ENCODE measurements at places on chromosomes 6 and 20.

DNA sequence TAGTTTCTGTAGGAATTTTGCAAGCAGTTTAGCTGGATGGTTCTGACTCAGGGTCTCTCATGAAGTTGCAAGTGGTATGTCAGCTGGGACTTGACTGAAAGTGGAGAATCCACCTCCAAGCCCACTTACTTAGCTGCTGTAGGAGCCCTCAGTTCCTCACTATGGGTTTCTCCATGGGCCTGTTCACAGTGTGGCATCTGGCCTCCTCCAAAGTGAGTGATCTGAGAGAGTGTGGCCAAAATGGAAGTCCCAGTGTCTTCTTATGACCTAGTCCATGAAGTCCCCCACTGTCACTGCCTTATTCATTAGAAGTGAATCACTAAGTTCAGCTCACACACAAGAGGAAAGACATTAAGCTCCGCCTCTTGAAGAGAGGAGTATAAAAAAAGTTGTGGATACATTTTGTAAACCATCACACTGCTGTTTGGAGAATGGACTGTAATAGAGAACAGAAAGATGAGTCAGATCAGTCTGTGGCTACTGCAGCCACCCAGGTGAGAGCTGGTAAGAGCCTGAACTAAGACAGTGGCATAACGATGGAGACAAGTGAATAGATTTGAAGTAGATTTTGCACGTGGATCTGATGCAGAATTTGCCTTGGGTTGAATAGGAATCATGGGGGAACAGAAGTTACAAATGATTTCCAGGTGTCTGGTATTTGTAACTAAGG, 4.9 kb upstream of the NELFCD start:
- no peak for DNase-seq

- DNase-seq: no peak
These were observed 231.4 kb downstream of the PHACTR1 start for GRCh38 chr6:12947967-12948366.

- DNase-seq: no peak
These were observed 25.8 kb upstream of the CCN6 start for GRCh38 chr6:112027942-112028674.

DNA sequence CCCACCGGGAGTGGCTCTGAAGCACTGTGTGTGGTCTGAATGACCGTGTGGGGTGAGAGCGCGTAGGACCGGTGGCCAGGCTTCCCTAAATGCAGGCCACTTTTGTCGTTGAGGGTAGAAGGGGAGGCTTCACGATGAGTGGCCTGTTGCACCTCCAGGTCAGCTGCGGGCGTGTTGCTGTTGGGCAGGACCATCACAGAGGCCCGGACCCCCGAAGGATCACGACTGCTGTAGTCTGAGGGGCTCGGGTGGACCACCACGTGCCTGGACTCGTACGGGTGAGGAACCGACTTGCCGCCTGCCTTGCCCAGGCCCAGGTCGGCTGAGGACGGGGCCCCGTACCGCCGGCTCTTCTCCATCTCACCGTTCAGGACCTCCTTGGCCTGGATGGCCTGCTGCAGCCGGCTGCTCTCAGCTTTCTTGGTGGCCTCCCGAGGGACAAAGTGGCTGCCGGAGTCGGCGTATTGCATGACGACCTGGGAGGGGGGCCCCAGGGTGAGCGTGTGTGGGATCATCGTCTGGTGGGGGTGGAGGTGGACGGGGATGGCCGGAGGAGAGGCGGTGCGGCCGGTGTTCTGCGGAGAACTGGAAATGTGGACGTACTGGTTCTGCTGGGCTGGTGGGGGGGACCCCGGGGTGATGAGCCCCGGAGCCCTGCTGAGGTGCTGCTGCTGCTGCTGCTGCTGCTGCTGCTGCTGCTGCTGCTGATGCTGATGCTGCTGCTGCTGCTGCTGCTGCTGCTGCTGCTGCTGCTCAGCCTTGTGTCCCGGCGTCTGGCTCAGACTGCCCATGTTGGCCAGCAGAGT, 88.8 kb downstream of the GMPR start:
- no peak for DNase-seq

DNA sequence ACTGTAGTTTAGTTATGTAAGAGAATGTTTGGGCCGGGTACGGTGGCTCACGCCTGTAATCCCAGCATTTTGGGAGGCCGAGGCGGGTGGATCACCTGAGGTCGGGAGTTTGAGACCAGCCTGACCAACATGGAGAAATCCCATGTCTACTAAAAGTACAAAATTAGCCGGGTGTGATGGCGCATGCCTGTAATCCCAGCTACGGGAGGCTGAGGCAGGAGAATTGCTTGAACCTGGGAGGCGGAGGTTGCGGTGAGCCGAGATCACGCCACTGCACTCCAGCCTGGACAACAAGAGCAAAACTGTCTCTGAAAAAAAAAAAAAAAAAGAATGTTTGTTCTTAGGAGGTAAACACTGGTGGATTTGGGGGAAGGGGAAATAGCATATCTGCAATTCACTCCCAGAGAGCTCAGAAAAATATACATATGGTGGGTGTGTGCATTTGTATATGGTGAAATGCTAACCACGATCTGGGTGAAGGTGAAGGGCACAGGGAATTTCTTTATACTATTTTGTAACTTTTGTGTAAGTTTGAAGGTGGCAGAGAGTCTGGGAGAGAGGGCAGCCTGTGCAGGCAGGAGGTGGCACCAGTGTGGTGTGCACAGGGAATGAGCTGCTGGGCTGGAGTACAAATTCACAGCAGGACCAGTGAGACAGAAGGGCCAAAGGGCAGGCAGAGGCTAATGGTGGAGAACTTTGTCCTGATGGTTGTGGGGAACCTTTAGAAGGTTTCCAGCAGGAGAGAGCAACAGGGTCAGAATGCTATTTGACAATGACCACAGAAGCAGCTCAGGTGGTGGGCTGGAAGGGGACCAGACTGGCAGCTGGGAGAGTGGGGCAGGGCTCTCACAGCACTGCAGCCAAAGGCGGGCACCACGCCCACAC, 42.4 kb downstream of the SSR1 start:
- DNase-seq: no peak

GRCh38 chr20:50012282-50013263, 29.8 kb downstream of the SNAI1 start:
- no peak for DNase-seq

DNA sequence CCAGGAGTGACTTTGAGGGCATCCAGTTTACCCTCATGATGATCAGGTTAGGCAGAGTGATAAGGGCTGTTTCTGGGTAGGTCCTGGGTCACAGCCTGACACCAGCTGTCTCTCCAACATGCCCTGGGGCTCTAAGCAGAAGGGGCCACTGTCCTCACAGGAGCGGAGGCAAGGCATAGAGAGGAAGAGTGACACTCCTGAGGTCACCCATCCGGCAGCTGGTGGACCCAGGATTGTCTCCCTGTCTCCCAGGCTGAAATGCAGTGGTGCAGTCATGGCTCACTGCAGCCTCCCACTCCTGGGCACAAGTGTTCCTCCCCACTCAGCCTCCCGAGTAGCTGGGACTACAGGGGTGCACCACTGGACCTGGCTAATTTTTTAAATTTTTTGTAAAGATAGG, 12.0 kb downstream of the DLGAP4 start:
- DNase-seq: no peak

GRCh38 chr6:42818878-42819277, 37.0 kb downstream of the BICRAL start:
- DNase-seq: no peak

- DNase-seq: no peak
These were observed 729 bp downstream of the ATG5 start for GRCh38 chr6:106324726-106325335.

DNA sequence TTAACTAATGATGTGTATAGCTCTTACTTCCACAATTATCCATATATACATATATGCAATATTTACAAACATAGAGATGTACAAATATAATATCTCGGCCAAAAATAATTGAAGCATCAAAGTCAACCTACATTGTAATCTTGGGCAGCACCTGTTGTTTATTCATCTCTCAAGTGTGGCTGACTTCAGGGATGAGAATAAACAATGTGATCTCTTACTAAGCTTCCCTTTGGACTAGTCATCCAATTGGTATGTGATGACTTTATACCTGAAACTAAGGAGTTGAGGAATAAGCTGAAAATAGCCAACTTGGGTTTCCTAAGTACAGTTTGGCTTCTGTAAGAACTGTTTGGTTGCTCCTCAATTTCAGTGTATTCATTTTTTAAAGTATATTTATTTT, 256.6 kb downstream of the KHDC1L start:
- DNase-seq: no peak

- DNase-seq: no peak
These were observed 231.0 kb downstream of the SMOC2 start for GRCh38 chr6:168671863-168672546.

DNA sequence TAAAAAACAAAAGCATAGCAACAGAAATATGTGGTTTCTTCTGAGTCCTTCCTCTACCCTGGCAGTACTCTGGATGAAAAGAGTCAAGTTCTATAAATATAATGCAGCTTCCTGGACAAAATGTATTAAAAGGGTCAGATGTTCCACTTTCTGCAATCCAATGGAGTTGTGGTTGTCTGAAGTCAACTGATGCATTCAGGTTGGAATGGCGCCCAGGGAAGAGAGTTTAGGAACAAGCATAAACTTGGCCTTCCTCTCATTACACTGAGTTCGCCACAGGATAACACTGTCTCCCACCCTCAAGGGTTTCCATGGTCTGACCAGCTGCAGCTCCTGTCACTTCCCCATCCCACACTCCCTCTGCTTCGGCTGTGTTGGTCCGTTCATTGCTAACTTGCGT, 66.4 kb downstream of the PLEKHG1 start:
- DNase-seq: no peak

DNA sequence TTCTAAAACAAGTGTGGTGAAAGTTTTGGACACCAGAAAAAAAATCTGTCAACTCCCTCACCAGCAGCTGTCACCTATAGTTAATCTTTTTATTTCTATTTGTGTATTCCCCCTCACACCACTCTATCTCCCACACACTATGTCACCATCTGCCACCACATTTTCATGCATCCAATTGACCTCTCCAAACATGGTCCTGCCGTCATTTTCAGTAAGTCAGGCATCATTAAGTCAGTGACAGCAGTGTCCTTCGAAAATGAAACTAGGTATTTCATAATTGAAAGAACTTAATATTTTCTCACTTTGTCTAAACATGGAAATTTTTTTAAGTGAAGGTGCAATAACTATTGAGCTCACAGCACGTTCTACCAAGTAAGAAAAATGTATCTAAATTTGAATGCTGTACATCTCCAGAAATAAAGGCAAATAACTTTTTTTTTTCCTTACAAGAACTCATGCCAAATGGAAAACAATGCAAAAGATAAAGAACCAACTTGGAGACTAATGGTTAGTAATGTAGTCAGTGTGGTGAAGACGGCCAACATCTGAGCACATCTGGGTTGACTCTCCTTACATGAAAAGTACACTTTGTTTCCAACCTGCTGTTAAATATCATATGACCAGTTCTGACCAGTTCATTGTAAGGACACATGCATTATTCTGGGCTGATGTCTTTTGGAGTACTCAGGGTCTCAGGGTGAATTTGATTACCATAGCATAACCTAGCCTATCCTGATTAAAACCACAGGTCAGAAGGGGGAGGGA, 623.3 kb upstream of the MANEA start:
- DNase-seq: no peak
